ENCODE measurements at places on chromosomes 2 and 18. TPM values are rescaled to one million over a fixed set of nuclear protein-coding genes. Genes with fewer than 3 reads are reported as not detected.

Gene GKN2
- total RNA-seq, result not detected

Gene VSNL1
- total RNA-seq, result 24.5 TPM

Gene YES1
- 60.7 TPM for total RNA-seq

Gene SLC14A1
- 3.7 TPM for total RNA-seq

Gene G6PC2
- total RNA-seq, result not detected

Gene UBE2E3
- 150 TPM for total RNA-seq

Gene ROCK2
- total RNA-seq, result 50.5 TPM

Gene GPR75
- total RNA-seq, result 18.3 TPM

Gene COL6A3
- 12.2 TPM for total RNA-seq

Gene FAM110C
- total RNA-seq, result 8.6 TPM

Gene SGPP2
- 0.82 TPM for total RNA-seq

Gene UGT1A3
- not detected for total RNA-seq

Gene RNF144A
- total RNA-seq, result 33.8 TPM

Gene SPEG
- 13.0 TPM for total RNA-seq

Gene PLCD4
- total RNA-seq, result 1.2 TPM

Gene LAMA3
- total RNA-seq, result 1.2 TPM

Gene SESTD1
- total RNA-seq, result 70.9 TPM

Gene TFCP2L1
- under 0.01 TPM for total RNA-seq

Gene POTEI
- total RNA-seq, result under 0.01 TPM

Gene CRYBA2
- total RNA-seq, result not detected

Gene SYT4
- 746 TPM for total RNA-seq

Gene CYTIP
- total RNA-seq, result 2.9 TPM

Gene SCN2A
- 160 TPM for total RNA-seq

Gene FAP
- 2.4 TPM for total RNA-seq

Gene LYPD1
- 24.5 TPM for total RNA-seq

Gene INHBB
- total RNA-seq, result 3.3 TPM

Gene FRZB
- total RNA-seq, result 17.1 TPM

Gene IL1R1
- total RNA-seq, result 0.41 TPM

Gene ITSN2
- 25.3 TPM for total RNA-seq

Gene FOXD4L1
- total RNA-seq, result 0.41 TPM

Gene CNGA3
- 1.2 TPM for total RNA-seq
